GM12865 (cell line): ENCODE measurements at places on chromosomes 1 and 21.
A peak's percentile ranks its signal among the peaks of the same experiment; 100 is the strongest.

DNA sequence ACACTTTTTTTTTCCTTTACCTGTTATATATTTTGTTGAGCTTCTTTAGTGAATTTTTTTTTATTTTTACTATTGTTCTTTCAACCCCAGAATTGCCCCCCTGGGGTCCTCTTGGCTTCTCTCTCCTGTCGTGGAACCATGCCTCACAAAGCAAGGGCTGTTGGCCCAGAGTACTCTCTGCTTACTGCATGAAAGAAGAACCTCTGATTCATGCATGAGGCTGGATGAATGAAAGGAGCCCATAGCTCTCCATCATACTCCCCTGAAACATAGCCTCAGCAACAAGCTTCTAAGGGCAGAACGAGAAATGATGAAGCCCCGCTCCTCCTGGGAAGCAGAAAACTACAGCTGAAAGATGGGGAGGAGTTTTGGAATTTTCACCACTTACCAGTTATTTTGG, 1441.0 kb downstream of the BRINP3 start:
- no peak for DNase-seq

DNA sequence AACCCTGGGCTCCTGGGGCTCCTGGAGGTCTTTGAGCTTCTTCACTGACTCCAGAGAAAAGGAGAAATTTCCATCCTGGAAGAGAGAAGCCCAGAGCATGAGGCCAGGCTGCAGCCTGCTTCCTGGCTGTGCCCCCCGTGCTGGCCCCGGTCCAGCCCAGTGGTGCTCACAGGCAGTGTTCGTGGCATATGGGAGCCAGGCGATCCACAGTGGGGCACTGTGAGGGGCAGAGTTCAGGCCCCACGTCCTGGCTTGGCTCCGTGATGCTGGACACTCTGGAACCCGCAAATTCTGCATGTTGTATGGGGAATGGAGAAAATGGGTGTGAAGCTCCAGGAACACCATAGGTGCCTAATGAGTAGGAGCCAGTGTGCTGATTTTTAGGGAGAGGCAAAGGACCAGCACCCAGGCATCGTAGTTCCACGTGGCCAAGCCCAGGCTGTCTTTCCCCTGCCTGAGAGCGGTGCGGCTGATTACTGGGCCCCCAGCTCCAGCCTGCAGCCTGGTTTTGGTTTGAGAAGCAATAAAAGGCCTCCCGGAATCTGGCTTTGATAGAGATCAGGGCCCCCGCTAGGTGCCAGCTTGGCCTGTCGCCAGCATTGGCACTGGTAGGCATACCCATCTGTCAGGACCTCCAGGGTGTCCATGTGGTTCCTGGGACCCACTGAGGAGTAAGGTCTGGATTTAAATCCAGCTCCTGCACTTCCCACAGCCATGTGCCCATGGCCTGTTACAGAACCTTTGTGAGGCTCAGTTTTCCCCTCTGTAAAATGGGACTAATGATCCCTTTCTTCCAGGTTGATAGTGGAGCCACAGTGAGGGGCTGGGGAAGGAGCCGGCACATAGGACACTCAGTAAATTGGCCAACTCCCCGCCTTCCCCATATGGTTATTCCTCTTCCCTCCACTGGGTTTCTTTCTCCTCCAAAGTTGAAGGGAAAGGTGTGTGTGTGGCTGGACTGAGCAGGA, 725 bp downstream of the GUCA2A start:
- DNase-seq = no peak

DNA sequence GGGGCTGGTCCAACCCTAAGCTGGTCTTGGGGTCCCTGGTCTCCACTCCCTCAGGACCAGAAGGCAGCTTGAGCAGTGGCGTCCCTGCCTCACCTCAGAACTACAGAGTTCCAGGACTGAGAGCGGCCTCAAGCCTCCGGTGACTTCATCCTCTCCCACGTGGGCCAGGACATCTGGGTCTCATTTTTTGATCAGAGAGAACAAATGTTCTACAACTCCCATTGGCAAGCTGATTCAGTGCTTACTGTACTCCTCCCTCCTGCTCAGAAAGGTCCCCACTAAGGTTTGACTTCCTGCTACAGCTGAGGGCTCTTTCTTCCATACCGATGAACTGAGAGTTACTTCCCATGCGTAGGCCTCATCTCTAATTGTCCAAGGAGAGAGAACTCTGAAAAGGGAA, 78.5 kb downstream of the PLXNA2 start:
- no peak for DNase-seq

DNA sequence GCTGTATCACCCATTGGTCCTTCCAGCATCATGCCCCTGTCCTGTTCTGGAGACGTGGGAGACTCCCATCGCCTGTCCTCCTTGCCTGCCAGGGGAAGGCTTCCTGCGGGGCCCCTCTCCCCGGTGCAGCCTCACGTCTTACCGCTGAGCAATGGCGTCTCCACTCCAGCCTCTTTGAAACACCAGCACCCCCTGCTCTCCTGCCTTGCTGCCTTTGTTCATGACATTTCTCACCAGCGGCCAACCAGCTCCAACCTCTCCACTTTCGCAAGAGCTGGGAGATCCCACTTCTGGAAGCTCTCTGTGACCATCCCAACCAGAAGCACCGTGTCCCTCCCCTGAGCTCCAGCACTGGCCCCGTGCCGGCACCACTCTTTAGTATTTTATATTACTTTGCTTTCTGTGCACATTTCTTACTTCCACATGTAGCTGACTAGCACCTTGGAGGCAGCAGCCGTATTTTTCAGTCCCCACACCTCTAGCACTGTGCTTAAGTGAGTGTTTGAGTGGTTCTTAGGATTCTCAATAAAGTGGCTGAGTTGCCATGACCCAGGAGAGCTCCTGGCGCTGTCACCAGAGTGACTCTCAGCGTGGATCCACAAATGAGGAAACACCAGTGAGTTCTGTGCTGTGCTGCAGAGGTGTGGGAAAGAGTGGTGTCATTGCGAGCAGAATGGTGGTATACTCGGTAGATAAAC, 83.5 kb downstream of the ATP5PO start:
- DNase-seq = no peak

GRCh38 chr1:237139732-237140131, 97.7 kb downstream of the RYR2 start:
- DNase-seq = no peak

GRCh38 chr1:198265073-198265661, 108.4 kb downstream of the NEK7 start:
- DNase-seq = no peak

DNA sequence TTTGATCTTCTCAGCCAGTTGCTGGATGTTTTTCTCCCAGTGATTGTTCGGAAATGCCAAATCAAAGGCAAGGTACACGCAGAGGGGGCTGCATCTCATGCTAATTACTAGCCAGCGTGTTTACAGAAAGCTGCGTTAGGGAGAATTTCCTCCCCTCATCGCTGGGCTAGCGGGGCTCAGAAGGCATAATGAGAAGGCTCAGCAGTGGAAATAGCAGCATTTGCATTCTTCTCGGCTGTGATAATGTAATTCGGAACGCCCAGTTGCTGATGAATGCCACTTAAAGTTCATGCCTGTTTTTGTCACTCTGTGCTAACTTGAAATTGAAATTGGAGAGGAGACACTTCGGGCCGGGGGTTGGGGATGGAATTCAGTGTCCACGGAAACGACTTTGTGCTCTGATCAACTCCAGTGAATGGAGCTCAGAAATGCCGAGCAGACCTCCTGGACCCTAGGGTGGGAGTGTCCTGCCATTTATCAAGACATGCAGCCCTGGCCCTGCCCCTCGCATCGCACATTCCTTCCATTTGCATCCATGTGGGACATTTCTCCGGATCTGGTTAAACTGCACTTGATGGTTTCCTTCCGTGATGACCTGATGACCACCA, 313.4 kb upstream of the C1orf174 start:
- no peak for DNase-seq

- DNase-seq = peak; percentile 78
Measured at GRCh38 chr1:205658943-205659581, 21.2 kb downstream of the SLC45A3 start.

DNA sequence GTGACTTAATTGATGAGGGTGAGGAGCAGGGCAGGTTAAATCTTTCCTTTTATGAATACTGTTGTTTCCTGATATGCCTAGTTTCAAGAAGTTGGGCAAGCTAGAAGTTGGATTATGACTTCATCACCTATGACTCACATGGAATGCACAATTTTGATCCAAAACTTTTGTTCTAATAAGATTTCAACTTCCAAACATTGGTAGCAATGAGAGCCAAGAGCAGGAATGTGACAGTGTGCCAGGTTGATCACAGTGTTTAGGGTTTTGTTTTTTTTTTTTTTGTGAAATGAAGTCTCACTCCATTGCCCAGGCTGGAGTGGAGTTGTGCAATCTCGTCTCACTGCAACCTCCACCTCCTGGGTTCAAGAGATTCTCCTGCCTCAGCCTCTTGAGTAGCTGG, 349.4 kb downstream of the DUSP10 start:
- DNase-seq = no peak

DNA sequence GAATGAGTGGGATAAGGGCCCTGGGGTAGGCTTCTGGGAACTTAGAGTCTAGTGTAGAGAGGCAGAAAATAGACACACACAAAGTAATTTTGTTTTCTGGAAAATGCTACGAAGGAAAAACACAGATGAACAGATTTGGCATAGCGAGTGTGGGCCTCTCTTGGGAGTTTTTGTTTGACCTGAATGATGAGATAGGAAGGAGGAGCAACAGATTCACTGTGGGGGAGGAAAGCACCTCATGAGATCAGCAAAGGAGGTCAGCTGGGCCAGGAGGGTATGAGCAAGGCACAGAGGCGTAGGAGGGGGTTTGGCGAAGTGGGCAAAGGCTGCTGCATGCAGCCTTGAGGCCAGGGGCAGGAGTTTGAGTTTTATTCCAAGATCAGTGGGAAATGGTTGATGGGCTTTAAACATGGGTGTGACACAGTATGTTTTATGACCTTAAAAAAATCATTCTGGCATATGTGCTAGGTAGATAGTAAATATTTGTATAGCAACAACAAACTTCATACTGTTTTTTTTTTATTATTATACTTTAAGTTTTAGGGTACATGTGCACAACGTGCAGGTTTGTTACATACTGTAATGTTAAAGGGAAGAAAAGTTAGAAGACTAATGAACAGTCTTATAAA, 57.9 kb downstream of the FGGY start:
- DNase-seq = peak; percentile 61

DNA sequence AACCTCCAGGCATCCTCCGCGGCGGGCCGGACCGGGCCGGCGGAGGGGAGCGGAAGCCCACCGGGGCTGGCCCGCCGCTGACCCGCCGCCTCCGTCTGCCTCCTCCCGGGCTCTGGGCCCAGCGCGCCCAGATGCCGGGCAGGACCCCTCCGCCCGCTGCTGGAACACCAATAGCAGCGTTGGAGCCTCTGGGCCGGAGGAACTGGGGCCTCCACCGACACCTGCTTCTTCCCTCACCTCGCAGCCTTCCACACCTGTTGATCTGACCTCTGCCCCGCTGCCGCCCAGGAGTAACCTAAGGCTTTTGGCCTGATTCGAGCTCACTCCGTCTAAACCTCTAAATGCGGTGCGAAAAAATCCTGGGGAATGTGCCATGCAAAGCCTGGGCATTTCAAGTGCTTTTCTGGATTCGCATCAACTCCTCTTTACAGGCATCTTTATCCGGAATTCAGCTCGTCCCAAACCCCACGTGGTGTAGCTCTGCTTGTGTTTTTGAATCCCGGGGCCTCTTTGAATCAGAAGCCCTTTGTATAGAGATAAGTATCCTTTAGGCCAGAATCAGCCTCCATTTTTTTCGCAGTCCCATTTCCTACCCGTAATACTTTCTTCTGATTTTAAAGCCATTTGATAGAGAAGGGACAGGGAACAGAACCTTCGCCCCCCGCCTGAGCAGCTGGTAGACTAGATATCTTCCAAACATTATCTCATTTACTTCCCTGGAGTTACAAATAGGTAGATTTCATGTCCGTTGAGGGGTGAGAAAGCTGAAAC, 680 bp upstream of the CNN3 start:
- DNase-seq = no peak

GRCh38 chr1:244010191-244010590, 40.9 kb upstream of the ZBTB18 start:
- DNase-seq = no peak

GRCh38 chr21:33492571-33492970, 1.1 kb upstream of the DNAJC28 start:
- DNase-seq = no peak

DNA sequence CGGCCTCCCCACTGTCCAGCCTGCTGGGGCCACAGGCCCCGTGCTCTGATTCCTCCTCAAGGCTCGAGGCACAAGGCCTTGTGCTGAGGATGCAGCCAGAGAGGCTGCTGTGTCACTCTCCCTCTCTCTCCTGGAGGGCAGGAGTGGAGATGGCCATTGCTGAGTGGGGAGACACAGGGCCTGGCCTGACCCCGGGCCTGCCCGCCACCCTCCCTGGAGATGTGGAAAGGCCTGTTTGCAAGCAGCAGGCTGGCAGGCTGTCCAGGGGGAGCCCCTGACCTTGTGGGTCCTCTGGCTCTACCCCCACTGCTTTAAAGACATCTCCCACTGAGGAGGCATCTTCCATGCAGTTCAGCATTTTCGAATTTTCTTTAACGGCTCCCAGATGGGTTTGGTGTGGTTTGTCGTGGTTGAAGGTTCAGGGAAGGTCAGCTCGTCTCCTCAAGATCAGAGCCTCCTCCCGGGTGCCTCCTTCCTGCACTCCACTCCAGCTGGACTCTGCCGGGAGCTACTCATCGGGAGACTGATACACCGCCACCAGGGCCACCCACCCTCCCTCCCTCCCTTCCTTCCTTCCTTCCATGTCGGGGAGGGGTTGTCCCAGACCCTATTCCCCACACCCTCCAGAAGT, 69.1 kb downstream of the SPSB1 start:
- DNase-seq = no peak

DNA sequence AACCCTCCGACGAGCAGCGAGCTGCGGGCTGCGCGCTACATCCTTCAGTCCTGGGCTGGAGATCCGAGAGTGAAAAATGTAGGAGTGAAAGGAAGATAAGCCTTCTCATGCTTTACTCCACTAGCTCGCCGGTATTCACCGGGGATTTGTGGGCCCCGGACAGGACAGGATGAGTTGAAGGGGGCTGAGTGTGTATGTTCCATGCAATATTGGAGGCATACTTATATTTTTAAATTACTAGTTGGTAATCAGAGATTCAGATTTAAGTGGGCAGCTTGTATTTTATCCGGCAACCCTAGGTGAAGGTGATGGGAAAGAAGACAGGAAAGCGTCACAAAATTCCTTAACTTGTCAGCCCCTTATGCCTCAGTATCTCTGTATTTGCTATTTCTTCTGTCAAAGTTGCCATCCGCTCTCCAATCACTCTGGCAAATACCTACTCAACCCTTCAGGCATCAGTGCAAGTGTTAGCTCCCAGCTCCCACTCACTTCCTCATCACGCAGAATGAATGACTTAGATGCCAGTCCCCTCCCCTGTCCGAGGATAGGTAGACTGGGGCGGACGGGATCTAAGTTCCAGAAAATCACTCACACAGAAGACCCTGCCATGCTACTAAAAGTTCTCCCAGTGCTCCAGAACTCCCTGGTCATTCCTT, 503 bp upstream of the PIGM start:
- DNase-seq = peak; percentile 27
